PC-3 (cell line): ENCODE measurements at places on chromosomes 3 and 15. TPM values are rescaled to one million over a fixed set of nuclear protein-coding genes. Genes with fewer than 3 reads are reported as not detected.

DNA sequence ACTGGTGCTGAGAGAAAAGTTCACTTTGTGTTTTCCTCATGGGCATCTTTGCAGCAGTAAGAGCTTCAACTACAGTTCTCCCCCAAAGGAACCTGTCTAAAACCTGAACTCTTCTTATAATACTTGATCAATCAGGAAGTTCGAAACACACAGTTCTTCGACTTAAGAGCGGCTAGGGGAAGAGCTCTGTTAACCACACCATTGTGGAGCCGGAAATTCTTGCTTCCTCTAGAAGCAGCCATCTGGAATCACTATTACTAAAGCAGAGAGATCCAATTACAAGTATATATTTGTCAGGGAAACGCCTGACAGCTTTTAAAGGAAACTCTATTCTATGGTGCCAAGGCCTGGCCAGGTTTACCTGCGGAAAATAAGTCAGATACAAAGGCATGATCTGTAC is 337.3 kb upstream of the CBLB start:
- peak; percentile 14 for DNase-seq

DNA sequence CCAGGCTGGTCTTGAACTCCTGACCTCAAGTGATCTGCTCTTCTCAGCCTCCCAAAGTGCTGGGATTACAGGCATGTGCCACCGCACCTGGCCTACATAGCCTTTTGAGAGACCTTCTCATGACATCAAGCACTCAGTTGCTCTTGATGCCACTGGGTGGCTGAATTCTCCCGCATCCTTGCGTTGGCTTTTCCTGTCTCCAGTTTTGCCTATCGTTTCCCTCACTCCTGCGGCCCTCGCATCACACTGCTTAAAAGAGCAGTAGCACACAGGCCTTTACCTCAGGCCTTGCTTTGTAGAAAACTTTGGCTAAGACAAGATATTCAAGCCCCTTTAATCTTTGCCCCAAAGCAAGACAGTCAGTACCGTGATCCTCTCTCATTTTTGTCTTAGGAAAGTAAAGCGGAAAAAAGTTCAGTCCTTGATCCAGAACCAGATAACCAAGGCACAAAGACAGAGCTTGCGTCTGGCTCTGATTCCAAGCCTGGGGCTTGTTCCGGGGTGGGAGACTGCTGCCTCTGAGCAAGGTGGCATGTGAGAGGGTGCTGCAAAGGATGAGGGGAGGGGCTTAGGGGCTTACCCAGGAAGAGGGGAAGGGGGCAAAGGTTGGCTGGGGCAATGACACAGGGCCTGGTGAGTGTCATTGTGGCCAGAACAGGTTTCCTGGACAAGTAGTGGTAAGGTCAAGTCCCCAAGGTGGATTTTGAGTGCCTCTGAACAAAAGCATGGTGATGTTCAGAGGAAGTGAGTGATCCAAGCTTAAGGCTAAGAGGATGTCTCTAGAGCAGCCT is 175.0 kb upstream of the TLE3 start:
- no peak for DNase-seq

GRCh38 chr15:68217341-68217740 is 12.2 kb downstream of the CLN6 start:
- no peak for DNase-seq

DNA sequence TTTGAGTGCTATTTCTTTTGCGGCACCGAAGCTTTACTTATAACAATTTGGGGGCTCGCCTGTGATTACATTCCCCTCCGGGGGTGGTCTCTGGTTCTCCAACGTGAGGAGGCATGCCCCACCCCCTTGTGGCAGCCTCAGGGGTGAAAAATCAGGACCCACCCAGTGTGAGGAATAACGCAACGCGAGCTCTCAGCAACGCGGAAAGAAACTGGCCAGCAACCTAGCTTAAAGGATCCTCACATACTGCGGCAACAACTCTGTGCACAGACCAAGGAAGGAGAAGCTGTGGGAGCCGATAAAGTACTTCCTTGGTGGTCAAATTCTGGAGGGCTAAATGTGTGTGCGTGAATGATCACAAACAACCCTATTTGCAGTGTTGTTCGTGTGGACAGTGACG is 5.8 kb downstream of the IQCF1 start:
- no peak for DNase-seq

DNA sequence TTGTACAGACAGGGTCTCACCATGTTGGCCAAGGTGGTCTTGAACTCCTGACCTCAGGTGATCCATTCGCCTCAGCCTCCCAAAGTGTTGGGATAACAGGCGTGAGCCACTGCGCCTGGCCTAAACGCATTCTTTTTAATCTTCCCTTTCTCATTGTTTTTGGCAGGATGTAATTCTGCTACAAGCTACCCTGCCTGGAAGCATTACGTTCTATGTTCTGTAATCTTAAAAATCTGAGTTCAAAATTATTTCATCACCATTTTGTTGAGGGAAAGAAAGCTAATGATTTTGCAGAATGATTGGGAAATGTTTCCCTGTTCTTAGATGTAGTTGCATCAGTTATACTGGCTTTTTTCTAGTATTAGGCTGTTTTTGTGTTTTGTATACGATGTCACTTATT is 71.5 kb downstream of the RGMA start:
- DNase-seq, result no peak

GRCh38 chr3:123834631-123835030 is 49.5 kb downstream of the MYLK start:
- peak; percentile 89 for DNase-seq

GRCh38 chr15:63836579-63836978 is 2.8 kb upstream of the HERC1 start:
- DNase-seq, result no peak

DNA sequence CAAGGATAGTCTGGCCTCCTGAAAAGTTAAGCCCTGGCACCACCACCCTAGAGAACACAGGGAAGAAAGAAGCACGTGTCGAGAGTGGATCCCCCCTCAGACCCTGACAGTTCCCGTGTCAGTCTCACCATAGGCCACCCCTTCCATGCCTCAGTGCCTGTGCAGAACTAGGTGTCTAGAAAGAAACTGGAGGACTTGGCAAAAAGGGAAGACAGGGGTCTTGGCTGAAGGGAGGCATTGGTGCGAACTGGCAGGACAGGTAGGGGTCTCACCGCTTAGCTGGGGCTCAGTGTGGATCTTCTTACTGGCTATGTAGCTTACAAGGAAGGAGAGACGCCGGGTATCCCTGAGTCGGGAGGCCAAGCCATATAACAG is 518 bp downstream of the QARS1 start:
- DNase-seq, result no peak

DNA sequence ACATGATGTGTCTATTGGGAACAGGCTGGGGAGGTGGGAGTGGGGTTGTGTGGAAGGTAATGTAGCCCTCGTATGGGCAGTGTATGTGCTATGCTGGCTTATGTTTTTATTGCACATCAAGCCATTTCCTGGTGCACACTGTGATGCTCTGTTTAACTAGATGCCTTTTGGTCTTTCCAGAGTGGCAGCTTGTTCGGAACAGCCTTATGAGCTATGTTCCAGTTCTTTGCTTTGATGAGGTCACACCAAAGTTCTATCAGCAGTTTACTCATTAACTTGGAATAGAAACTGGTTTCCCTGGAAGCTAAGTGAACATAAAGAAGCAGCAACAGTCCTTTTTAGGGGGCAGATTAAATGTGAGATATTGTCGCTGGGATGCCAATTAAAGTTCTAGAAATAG is 133.9 kb downstream of the DIPK2A start:
- DNase-seq, result no peak

GRCh38 chr3:851098-851790 is 241.6 kb upstream of the CNTN6 start:
- DNase-seq, result peak; percentile 52

DNA sequence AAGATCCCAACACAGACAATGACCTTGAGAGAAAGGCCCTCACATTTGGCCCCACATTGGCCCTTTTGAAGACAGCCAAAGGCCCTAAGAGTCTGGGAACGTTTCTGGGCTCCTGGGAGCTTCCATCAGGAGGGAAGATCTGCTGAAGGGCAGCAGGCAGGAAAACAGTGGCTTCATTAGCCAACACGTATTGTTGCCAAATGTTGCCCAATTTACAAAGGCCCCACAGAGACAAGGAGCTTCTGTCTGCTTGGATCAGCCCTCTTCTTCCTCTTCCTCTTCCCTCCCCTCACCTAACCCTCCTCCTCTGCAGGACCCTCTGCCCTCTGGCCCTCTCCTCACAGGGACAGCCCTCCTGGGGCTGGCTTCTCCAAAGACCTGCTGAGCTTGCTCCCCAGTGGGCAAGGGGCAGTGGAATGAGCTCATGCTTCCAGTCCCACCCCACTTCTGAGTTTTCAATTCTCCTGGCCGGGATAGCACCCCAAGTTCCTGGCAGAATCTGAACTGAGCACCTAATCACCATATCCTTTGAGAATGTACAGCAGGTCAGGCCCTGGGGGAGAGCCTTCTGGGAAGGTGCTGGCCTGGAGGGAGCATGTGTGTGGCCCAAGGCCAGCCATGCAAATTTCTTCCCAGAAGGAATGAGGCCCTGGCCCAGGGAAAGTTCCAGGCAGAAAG is 5.1 kb upstream of the LTF start:
- DNase-seq, result no peak

- DNase-seq, result no peak
Observed at GRCh38 chr3:39094851-39095677, 12.4 kb downstream of the GORASP1 start.

- no peak for DNase-seq
Observed at GRCh38 chr15:74032606-74033561, 38.4 kb downstream of the PML start.

- no peak for DNase-seq
Observed at GRCh38 chr3:55452886-55453285, 34.2 kb downstream of the WNT5A start.

GRCh38 chr3:189636048-189636447 is 4.9 kb downstream of the TP63 start:
- no peak for DNase-seq

- no peak for DNase-seq
Observed at GRCh38 chr3:19931180-19931692, 2.8 kb downstream of the EFHB start.

DNA sequence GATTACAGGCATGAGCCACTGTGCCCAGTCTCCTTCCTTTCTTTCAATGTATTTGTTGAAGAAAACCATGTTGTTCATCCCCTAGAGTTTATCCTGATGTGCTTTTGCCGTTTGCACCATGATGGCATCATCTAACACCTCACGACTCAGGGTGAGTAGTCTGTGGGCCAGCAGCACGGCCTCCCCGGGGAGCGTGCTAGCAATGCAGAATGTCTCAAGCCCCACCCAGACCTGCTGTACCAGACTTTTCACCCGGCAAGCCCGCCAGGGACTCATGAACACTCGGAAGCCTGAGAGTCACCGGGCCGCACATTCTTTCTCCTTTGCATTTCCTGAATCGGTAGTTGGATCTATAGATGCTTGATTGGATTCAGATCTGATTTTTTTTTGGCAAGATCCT is 64.6 kb downstream of the RPN1 start:
- DNase-seq, result peak; percentile 48

GRCh38 chr15:29939404-29939803 is 117.1 kb upstream of the TJP1 start:
- peak; percentile 82 for DNase-seq

DNA sequence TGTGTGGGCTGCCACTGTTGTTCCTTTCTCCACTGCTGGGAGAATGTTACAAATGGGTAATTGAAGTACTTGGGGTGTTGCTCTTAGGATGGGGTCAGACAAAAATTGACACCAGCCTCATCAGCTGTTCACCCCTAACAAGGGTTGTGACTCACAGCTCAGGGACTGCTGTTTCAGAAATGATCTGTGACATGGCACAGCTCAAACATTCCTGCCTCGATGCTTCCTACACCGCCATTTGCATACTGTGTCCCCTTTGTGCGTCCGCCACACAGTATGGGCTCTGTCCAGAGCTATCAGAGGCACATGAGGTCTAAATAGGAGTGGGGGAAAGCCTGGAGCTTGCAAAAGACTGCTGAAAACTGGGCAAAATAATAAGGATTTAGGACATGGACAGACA is 43.9 kb downstream of the CCNL1 start:
- DNase-seq, result no peak

The DGKG gene
- total RNA-seq, result 2.5 and 2.7 TPM in 2 replicates

The ITIH4 gene
- 0.80 TPM in 1 of 2 replicates, not detected in the other for total RNA-seq

The ZNF662 gene
- total RNA-seq, result 0.04 TPM in 1 of 2 replicates, not detected in the other

The NTRK3 gene
- total RNA-seq, result not detected in 2 replicates

The GREM1 gene
- 0.58 and 1.6 TPM in 2 replicates for total RNA-seq

The MNS1 gene
- 2.6 and 4.3 TPM in 2 replicates for total RNA-seq
